Tongue (tissue), 3 donors: ENCODE measurements at places on chromosomes 11 and 22. TPM values are rescaled to one million over a fixed set of nuclear protein-coding genes. Genes with fewer than 3 reads are reported as not detected.

DNA sequence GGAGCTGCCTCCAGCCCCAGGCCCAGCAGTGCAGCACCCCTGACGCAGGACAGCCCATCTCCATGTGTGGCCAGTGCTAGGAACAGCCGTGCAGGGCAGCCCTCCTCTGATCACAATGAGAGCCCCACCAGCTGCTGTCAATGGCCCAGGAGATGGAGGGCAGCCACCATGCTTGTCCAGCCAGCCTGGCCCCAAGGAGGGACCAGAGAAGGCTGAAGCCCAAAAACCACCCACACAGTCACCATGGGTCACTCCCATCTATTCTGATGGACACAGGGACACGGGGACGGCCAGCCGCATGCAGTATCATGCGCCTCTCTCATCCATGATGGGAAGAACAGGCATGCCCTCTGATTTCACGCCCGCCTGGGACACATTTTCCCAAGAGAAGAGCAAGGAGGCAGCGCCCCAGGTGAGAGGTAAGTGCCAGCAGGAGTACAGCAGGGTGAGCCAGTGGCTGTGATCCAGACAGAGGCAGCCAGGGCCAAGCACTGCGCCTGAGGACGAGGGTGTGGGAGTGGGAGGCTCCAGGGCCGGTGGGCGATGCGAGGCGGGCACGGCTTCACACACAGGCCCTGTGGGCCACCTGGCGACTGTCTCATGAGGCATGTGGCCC, 33.6 kb upstream of the GNB1L start:
- no peak for DNase-seq

DNA sequence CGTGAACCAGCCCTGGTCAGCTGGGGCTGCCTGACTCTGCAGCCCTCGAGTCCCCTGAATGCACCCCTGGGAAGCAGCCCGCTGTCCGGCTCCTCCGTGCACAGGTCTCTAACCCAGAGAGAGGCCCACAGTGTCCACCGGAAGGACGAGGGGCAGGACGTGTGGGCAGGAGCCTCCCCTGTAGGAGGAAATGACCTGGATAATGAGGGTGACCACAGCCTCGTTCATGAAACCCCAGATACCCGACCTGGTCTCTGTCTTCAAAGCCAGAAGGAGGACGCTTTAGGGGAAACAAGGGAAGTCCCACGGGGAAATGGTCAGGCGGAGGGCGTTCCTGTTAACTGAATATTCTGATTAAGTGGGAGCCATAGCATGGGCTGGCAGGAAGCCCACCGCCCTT, 23.3 kb downstream of the LIF start:
- no peak for DNase-seq

The OR51E2 gene
- total RNA-seq = not detected

GRCh38 chr22:25388866-25389540, 169.6 kb downstream of the CRYBB2 start:
- no peak for DNase-seq

The CNTN5 gene
- total RNA-seq = 9.1 TPM

The RRM1 gene
- total RNA-seq = 80.0 TPM
